ENCODE measurements at places on chromosomes 6 and 20. TPM values are rescaled to one million over a fixed set of nuclear protein-coding genes. Genes with fewer than 3 reads are reported as not detected.

DNA sequence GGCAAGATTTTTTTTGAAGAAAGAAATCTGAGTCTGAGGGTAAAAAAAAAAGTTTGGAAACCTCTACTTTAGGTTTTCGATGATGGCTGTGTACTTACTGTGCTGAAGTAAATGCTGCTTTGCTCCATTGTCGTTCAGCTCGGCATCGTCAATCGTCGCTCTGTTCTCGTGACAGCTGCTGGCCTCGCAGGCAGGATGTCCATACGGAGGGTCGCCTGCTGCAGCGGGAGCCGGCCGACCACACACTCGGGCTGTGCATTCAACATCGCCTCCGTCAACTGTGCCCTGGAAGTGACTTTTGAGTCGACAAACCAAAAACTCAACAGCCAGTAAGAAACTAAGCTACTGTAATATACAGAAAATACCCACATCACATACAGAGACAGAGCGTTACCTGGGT, 53.1 kb upstream of the SMOC2 start:
- H3K36me3 ChIP-seq: no peaks in the 10 kb centered on the region
- no peak for DNase-seq

FAM209B gene
- 7.6 TPM for total RNA-seq

DNA sequence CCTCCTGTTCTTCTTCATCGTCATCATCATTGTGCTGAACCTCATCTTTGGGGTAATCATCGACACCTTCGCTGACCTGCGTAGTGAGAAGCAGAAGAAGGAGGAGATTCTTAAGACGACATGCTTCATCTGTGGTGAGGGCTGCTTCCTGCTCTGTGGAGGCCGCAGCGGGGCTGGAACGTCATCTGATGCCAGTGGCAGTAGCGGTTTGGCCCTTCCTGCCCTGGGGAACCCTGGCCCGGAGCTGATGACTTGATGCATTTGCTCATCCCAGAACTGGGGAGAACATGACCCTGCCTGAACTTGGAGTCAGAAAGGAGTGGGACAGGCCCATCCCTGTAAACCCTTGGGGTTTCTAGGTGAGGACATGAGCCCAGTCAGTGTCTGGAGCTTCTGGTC, 18.7 kb downstream of the UQCC2 start:
- no peaks in the 10 kb centered on the region for H3K36me3 ChIP-seq
- no peak overlapping the region for H3K27ac ChIP-seq
- no peaks in the 10 kb centered on the region for H3K27me3 ChIP-seq
- H3K4me3 ChIP-seq: no peak overlapping the region
- no peak for DNase-seq
- peaks cover 15% of the 10 kb centered on the region for H3K4me1 ChIP-seq

GRCh38 chr6:2213086-2213485, 32.3 kb downstream of the GMDS start:
- DNase-seq: no peak
- no peak overlapping the region for H3K4me3 ChIP-seq
- no peaks in the 10 kb centered on the region for H3K4me1 ChIP-seq
- no peaks in the 10 kb centered on the region for H3K27me3 ChIP-seq

HLA-DMA gene
- 9.6 TPM for total RNA-seq

DNA sequence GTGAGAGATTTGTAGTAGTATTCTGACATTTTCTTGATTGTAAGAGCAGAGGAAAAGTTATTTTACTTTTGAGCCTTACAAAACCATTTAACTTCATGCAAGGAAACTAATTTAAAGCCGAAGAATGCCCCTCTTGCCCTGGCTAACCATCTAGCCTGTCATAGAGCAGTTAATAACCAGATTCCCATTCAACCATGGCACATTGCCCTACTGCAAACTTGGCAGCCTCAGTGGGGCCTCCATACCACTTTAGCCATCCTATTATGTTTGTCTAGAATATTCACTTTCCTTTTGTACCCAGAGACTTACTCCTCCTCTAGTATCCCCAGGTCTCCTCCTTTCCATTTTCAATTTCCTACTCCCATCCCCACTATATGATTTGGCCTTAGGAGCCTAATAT, 230.9 kb downstream of the TBC1D7 start:
- DNase-seq: no peak
- no peak overlapping the region for H3K4me3 ChIP-seq
- H3K36me3 ChIP-seq: no peaks in the 10 kb centered on the region
- H3K4me1 ChIP-seq: no peaks in the 10 kb centered on the region

GRCh38 chr6:150144294-150144868, 1.5 kb downstream of the PPP1R14C start:
- H3K27ac ChIP-seq: no peak overlapping the region
- no peak for DNase-seq
- peak overlapping the region; percentile 22 for H3K4me3 ChIP-seq
- no peaks in the 10 kb centered on the region for H3K4me1 ChIP-seq

HLA-DQB2 gene
- 1.5 TPM for total RNA-seq

DNA sequence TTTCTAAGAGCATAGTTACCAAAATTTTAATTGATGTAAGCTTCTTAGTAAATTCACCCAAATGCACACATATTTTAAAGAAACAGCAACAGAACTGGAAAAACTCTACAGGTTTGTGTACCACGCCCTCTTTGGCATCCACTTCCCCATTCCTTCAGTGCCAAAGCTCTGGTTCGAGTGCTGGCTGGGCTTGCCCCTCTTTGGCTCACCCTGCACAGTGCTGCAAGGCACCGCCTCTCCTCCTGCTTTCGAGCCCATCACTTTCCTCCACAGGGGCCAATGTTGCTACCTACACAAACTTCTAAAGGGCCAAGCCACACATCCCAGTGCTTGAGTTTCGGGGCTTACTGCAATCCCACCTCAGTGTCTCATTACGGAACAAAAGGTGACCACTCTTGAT, 9.6 kb downstream of the LRP11 start:
- H3K4me3 ChIP-seq: no peak overlapping the region
- DNase-seq: no peak
- no peaks in the 10 kb centered on the region for H3K27me3 ChIP-seq
- peaks cover 13% of the 10 kb centered on the region for H3K4me1 ChIP-seq
